Left ventricle myocardium superior (tissue), 1 donor: ENCODE measurements at places on chromosomes 5 and 9. TPM values are rescaled to one million over a fixed set of nuclear protein-coding genes. Genes with fewer than 3 reads are reported as not detected.

DNA sequence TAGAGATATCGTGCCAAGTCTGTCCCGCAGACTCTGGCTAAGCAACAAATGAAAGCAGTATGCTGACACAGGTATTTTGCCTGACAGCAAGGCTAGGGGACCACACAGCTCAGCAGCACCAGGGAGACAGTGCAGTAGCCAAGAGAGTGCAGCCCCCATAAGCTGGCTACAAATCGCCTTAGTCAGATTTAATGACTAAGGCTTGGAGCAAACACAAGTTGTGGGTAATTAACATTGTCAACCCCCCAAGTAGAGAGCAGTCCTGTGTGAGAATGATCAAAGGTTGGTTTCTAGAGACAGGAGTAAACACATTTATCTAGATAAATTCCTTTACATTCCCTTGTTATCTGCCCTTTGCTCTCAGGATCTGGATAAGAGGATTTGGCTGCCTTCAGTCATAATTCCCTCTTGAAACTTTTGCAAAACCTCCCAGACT is 1434.5 kb upstream of the CDH6 start:
- no peak for DNase-seq

GRCh38 chr9:15157381-15157780 is 149.6 kb downstream of the TTC39B start:
- DNase-seq, result no peak

DNA sequence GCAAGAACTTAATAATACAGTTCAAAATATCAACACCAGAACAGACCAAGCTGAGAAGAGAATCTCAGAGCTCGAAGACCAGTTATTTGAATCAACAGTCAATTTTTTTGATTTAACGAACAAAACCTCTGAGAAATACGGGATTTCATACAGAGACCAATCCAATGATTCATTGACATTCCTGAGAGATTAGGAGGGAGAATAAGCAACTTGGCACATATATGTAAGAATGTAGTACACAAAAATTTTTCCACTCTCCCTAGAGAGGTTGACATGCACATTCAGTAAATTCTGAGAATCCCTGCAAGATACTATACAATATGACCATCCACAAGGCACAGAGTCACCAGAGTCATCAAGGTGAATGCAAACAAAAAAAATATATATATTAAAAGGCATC is 1577.3 kb upstream of the C9orf72 start:
- no peak for DNase-seq

- no peak for DNase-seq
Observed at GRCh38 chr9:108569624-108570023, 286.2 kb downstream of the ACTL7B start.

- no peak for DNase-seq
Observed at GRCh38 chr9:71921190-71921814, 9.9 kb downstream of the C9orf85 start.

- no peak for DNase-seq
Observed at GRCh38 chr5:32506799-32507198, 62.3 kb upstream of the ZFR start.

- DNase-seq, result no peak
Observed at GRCh38 chr5:157860898-157861890, 2.2 kb upstream of the CLINT1 start.

DNA sequence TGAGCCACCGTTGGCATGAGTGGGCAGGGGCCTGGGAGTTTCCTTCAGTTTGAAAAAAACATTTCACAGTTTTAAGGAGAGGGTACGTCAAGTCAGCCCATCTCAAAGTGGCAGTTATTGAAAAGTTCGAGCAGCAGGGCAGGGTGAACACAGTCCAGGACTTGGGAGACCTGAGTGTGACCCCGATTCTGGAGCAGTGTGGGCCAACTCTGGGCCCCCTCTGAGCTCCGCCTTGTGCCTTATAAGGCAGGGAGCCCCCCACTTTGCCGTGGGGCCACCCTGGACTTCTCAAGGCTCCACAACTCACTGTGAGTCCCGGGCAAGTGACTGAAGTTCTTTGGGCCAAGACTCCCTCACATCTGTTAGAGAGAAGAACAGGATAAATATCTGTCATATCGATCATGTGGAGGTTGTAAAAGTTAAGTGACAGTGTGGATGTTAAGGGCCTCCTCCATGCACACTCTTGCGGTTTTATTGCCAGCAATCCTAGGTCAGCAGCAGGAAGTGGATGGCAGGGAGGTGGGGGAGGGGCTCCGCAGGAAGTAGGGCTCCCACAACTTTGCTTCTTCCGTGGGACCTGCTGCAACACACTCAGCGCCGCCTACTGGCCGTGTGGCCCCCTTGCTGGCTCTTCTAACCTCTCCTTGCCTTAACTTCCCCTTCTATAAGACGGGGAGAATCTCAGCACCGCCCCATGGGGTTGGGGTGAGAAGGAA is 38.4 kb downstream of the HRH2 start:
- peak; percentile 85 for DNase-seq

GRCh38 chr5:139494256-139494655 is 11.7 kb upstream of the STING1 start:
- DNase-seq, result no peak

- no peak for DNase-seq
Observed at GRCh38 chr5:116475338-116475737, 99.3 kb downstream of the SEMA6A start.

GRCh38 chr5:134177369-134178095 is 782 bp upstream of the SKP1 start:
- peak; percentile 43 for DNase-seq

- peak; percentile 80 for DNase-seq
Observed at GRCh38 chr5:172766287-172767108, 4.5 kb downstream of the DUSP1 start.

DNA sequence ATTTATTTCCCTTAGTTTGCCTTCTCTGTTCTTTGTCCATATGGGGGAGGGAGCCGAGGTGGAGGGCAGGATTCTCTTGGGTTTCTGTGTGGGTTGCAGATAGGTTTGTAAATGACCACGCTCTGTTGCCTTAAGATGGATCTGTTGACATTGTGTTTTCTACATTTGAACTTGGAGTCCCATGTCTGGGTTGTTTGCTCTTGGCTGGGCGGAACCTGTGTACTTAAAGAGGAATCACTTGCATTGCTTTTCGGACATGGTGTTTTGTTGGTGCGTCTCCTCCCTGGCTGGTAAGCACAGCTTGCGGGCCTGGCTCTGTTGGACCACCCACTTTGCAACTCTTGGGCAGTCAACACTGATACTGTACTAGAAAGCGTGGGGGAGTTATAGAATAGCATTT is 45.9 kb downstream of the EHMT1 start:
- DNase-seq, result no peak

DNA sequence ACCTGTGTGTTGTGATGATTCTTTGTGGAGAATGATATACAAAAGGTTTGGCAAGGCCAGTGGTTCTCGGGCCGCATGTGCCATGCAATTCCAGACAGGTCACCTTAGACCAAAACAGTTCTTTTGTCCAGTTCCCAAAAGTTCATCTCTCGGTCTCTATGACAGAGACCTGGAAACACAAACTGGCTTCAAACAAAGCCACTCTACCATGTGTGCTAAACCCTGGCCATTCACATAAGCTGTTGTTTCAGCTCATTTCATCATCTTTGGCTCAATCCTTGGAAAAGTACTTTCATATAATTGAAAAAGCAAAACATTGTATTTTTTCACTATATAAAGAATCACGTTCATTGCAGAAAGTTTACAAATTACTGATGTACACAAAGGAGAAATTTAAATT is 210.5 kb upstream of the SEMA6A start:
- DNase-seq, result no peak

DNA sequence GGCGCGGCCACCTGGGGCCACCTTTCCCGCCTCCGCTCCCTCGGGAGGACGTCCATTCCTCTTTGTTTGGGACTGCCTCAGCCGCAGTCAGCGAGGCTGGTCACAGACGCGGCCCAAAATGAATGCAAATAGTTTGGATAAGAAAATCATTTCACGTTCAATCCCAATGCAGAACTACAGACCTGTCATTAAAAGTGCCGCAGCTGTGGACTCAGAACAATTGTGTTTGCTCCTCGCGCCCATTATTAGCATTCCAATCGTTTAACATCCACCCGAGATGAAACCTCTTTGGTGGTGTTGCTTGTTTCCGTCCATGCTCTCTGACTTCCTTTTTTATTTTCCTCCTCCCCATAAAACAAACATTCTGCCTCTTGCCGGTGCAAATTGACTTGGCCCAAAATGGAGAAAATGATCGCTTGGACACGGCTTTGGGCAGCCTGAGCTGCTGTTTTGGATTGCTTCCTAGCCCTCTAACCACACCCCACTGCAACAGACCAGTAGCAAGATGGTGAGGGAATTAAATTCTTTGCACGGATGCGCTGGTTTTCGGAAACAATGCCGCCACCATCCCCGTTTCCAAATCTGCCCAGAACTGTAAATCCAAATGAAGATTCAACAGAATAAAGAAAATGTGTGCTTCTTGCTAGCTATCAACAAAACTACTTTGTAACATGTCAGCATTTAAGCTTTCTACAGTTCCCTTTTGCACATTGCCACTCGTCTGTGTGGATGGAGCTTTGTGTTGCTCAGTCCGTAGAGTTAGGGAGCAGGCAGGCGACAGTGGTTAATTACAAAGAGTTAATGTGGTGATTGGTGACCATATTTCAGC is 784 bp downstream of the NLN start:
- DNase-seq, result no peak

GRCh38 chr9:124814164-124814535 is 37.2 kb downstream of the OLFML2A start:
- DNase-seq, result no peak

- no peak for DNase-seq
Observed at GRCh38 chr5:131757830-131758519, 38.8 kb downstream of the FNIP1 start.

- no peak for DNase-seq
Observed at GRCh38 chr9:14532456-14533115, 160.6 kb downstream of the ZDHHC21 start.

DNA sequence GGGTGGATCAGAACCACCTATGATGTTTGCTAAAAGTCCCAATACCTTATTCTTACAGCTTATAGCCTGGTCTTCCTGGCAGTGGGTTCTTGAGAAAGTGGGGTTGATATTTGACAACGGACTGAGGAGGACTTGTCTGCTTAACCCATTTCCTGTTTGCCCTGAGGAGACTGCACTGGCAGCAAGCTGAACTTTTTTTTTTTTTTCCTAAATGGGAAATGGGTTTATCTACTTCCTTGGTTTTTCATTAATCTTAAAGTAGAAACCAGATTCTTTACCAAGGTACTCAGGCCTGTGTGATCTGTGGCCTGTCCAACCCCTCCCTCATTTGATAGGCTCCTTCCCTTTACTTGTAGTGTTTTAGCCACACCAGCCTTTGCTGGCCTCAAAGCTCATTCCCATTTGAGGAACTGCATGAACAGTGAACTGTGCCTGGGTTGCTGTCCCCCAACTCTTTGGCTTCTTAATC is 47.1 kb downstream of the C9orf57 start:
- DNase-seq, result no peak

GRCh38 chr9:114004221-114004716 is 73.8 kb downstream of the AMBP start:
- peak; percentile 64 for DNase-seq

DNA sequence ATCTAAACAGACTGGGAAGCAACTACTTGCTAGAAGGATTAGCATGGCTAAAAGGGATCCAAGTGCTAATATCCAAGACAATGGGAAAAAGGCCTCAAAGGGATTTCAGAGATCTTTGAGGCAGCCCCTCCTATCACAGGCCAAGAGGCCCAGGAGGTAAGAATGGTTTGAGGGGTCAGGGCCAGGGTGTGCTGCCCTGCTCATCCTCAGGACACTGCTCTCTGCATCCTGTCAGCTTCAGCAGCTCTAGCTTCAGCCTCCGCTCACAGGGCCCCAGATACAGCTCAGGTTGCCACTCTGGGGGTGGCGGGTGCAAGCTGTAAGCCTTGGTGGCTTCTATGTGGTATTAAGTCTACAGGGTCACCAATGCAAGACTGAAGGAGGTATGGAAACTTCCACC is 278.7 kb downstream of the PARP8 start:
- DNase-seq, result no peak

The SPINK1 gene
- total RNA-seq, result not detected

The IER5L gene
- total RNA-seq, result 3.5 TPM

The ANKRD34B gene
- total RNA-seq, result not detected

The IFNB1 gene
- not detected for total RNA-seq

The DND1 gene
- 0.67 TPM for total RNA-seq

The GAPT gene
- total RNA-seq, result 1.4 TPM

The F2RL2 gene
- total RNA-seq, result 0.27 TPM

The IFNK gene
- not detected for total RNA-seq

The ZNF189 gene
- total RNA-seq, result 17.5 TPM

The MEIKIN gene
- not detected for total RNA-seq

The TPPP gene
- 34.8 TPM for total RNA-seq

The CORO2A gene
- 0.35 TPM for total RNA-seq

The FBP2 gene
- total RNA-seq, result not detected

The SPATA31A1 gene
- total RNA-seq, result not detected
